ENCODE measurements at places on chromosomes 5 and 9.

GRCh38 chr5:77397686-77398292 lies 94.3 kb downstream of the WDR41 start:
- DNase-seq, result peak; percentile 10

DNA sequence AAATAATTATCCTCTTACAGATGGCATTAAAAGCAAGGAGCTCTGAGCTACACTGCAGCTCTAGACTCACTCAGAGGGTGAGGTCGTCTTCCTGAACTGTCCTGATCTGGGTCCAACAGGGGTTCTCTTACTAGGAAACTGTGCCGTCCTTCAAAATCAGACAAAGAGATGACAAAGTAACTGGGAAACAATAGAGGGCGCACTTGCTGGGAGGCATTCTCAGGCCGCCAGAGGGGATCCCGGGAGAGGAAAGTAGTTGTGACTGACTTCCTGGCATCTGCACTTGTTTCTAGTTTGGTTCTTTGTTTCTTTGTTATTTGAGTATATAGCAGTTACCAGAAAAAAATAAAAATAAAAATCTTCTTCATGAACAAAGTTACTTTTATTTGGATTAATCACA lies 142.9 kb upstream of the MSX2 start:
- DNase-seq, result peak; percentile 26

DNA sequence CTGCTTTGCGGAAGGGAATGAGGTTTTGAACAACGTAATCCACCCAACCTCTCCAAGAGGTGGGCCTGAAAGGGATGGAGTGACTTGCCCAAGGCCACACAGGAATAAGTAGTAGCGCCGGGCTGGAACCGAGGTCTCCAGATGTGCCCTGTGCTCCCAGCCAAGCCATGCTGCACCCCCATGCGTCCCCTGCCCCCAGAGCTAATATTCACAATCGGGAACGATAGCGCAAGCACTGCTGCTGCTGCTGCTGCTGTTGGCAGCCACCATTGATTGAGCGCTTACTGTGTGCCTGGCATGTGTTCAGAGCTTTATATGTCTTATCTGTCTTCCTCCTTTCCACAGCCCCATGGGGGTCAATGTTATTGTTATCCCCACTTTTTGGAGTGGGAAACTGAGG lies 43.9 kb downstream of the AMBP start:
- DNase-seq, result no peak

- peak; percentile 48 for DNase-seq
Observed at GRCh38 chr5:96968074-96968473, 32.2 kb downstream of the LNPEP start.

Data from fibroblast of lung (primary cell).